ENCODE measurements at places on chromosomes 3 and 15.

DNA sequence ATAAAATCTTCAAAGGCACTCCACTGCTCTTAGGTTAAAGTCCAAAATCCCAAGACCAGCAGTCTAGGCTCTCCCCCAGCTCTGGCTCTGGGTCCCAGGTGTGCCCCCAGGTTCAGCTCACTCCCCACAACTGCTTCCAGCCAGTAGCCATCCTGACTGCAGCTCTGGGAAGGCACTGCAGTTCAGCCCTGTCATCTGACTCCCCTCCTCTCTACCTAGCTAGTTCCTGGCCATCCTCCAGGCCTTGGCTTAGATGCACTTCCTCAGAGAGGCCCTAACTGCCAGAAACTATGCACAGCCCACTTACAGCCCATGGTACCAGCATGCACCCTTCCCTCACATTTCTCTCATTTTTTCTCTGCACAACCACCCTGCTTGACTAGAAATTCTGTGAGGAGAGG, 25.5 kb downstream of the TBC1D2B start:
- DNase-seq = no peak

DNA sequence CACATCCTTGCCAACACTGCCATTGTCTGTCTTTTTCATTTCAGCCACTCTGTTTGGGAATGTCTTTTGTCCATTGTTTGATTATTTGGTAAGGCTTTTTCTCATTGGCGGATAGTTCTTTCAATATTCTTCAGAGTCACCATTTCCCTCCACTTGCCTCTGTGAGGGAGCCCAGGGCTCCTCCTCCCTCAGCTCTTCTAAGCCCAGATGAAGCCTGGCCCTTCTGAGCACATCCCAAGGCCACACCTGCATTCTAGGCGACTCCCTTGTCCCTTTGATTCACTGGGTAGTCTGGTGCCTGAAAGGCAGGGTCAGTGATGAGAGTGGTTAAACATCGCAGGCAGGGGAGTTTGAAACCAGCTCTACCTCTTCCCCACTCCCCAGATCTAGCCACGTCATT, 12.4 kb upstream of the LTF start:
- DNase-seq = no peak

GRCh38 chr15:45121706-45122417, 7.7 kb downstream of the DUOXA2 start:
- no peak for DNase-seq

GRCh38 chr3:130558366-130558765, 41.4 kb downstream of the COL6A6 start:
- no peak for DNase-seq

- DNase-seq = no peak
These were observed 328.8 kb downstream of the PTPRG start for GRCh38 chr3:61890167-61890566.

- DNase-seq = no peak
These were observed 208.8 kb upstream of the IGF1R start for GRCh38 chr15:98439523-98439942.
